Stimulated activated CD4-positive, alpha-beta T cell treated with anti-CD3 and anti-CD28 coated beads, Interleukin-1b, Interleukin-23, amount 100 ng/mL, for 1 hour (primary cell): ENCODE measurements at places on chromosomes 7 and 10.

DNA sequence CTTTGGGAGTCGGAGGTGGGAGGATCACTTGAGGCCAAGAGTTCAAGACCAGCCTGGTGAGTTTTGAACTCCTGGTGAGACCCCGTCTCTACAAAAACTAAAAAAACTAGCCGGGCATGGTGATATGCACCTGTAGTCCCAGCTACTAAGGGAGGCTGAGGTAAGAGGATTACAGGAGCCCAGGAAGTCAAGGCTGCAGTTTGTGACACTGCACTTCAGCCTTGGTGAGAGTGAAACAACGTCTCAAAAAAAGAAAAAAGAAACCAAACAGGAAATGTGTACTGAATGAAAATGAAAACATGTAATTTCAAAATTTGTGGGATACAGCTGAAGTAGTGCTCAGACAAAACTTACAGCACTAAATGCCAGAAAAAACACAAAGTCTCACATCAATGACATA lies 7.6 kb downstream of the ARHGAP12 start:
- DNase-seq = no peak

DNA sequence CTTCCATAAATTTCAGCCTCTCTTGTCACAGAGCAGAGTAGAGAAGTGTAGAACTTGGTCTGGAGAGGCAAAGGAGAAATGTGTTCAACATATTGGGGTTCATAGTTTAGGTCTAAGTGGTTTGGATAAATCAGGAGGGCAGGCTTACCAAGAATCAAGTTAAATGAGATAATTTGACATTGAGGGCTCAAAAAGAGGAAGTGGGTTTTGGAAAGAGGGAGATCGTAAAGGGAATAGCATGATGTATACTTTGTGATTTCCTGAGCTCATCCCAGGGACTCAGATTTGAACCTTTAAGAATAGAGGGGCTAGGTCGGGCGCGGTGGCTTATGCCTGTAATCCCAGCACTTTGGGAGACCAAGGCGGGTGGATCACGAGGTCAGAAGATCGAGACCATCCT lies 34.7 kb upstream of the NPY start:
- no peak for DNase-seq

DNA sequence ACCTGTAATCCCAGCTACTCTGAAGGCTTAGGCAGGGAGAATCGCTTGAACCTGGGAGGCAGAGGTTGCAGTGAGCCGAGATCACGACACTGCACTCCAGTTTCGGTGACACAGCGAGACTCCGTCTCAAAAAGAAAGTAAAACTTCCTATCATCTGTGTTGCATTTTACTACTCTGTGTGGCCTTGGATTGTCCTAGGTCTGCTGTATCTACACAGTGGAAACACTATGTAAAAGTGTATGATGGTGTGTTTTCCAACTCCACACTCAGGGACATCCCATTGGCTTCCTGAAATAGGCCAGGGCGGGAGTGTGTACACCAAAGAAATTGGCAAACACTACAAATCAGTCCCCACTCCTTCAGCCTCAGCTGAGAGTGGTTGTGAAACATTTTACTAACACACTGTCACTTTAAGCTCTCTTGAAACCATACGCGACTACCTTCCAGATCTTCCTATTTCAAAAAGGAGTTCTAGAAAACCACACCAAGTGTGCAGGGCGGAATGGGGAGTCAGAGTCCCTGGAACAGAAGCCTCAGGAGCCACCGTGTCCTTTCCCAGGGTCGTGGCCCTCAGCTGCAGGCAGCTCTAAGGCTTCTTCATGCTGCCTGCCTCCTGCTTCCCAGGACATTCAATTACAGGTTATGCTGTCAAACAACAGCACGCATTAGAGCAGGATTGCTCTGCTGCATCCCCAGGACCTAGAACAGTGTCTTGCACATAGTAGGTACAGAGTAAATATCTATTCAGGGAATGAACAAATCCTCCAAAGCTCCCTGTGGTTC lies 275.4 kb downstream of the PARD3 start:
- DNase-seq = no peak

DNA sequence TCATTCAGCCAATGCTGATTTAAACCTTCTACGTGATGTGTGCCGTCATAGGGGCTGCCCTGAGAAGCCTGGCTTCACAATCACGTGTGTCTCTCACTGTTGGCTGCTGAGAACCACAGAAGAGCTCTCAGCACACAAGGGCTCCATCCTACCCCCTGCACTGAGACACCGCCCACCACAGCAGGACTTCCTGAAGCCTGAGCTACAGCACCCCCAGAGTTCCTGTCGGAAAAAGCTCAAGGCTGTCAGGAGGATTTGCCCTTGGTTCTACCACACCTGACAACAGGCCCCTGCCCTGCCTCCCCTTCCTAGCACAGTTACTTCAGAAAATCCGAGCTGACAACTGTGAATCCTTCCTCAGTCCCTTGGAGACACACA lies 191.9 kb downstream of the MAD1L1 start:
- DNase-seq = no peak

DNA sequence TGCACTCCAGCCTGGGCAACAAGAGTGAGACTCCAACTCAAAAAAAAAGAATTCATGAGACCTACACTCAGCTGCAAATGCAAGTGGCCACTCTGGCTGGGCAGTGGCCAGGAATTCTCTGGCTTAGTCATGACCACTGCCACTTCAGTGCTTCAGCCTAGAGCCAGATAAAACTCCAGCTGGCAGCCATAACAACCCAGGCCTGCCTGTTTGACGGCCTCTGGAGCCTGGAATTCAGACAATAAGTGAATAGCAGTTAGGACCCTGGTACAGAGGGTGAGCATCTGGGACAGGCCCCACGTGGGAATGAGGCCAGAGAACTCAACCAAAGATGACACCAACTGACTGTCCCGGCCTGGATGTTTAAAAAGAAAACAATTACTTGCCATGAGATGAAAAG lies 18.9 kb downstream of the RCC1L start:
- DNase-seq = no peak

DNA sequence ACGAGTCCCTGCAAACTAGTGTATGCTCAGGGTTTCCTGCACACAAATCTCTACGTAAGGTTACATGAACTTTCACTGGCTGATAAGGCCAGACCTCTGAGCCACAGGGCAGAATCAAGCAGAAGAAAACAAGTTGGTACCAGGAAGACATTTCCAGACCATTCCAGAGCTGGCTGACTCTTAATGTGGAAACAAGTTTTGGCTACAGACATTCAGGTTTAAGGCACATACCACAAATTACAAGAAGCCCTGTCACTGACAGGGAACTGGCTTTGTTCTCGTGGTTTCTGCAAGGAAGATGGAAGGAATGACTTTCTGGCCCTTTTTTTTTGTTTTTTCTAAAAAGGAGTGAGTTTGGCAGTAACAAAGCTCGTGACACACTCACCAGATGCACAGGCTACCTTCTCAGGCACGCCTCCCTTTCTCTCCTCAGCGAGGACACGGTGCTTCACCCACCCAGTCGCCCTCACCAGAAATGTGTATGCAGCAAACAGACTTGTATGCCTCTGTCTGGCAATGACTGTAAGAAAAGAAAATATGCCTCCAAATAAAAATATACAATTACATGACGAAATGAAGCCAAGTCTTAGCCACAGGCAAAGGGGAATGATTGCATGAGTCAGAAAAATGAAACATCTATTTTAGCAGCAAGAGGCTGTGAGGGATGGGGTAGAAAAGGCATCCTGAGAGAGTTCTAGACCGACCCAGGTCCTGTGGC lies 22.6 kb downstream of the PLAC9 start:
- DNase-seq = no peak

DNA sequence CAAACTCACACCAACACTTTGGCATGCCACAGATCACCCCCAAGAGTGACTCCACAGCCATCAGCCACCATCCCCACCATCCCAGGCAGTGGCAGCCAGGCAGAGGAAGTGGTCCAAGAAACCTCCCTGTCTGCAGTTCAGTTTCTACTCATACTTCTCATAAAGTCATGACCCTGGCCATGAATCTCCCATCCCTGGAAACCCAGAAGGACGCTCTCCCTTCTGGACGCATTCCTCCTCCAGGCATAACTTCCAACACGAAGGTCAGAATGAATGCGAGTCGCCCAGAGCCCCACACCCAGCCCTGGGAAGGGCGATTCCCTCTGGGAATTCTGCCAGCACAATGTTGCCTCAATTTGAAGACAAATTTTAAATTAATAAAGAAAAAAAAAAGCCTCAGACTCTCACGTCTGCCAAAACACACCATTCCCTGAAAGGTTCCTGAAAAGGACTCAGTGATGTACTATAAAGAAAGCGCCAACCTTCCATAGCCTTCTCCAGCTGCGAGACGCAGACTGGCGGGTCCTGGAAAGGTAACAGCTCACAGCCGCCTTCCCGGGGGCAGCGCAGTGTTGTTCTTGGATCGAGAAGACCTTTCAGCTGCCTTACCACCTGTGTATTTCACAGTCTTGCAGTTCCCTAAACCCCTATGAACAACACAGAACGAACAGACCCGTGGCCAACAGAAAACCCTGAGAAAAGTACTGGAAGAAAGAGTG lies 307.6 kb downstream of the FRMD4A start:
- DNase-seq = no peak

DNA sequence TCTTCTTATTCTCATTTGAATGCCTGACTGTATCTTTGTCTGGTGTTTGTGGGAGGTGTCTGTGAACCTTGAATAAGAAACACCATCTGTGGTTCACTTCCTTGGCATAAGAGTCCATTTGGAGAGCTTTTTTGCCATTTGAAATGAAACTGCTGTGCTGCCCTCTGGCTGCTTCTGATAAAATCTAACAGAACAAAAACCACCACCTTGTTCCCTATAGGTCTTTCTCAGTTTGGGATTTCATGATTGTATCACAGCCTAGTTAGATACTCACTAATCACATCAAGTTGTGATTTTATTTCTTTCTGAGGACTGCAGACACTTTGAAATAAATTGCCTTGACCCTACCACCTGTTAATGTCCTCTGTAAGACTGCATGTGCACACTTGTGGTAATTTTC lies 102.7 kb upstream of the FAM13C start:
- DNase-seq = no peak

DNA sequence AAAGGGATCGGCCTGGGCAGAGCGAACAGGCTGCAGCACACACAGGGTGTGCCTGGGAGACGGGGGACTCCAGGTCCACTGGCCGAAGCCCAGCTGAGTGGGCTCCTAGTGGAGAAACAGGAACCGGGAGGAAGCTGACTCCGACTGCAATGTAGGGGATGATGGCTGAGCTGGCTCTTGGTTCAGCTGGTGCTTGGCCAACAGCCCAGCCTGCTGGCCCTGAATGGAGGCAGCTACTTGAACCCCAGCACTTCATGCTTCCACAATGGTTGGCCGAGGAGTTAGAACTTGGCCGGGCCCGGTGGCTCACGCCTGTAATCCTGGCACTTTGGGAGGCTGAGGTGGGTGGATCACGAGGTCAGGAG lies 27.0 kb upstream of the FRAT2 start:
- DNase-seq = no peak

GRCh38 chr10:127715782-127716378 lies 21.1 kb upstream of the FOXI2 start:
- no peak for DNase-seq

DNA sequence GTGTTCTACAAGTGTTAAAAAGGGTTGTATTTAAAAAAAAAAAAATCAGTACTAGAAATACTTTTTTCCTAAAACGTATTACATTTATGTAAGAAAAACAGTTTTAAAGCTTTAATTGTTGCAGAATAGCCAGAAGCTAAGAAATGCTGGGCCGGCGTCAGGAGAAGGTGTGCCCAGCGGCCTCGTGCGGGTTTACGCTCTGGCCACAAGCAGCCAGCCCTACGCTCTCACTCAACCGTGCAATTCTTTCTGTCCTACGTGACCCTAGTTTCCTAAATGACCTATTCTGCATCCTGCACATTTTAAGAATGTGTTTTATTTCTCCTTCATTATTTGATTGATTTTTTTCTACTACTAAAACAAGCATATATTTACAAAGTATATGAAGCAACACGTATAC lies 279.7 kb upstream of the KLF14 start:
- DNase-seq = no peak
